ENCODE measurements at places on chromosomes 1 and 21.

DNA sequence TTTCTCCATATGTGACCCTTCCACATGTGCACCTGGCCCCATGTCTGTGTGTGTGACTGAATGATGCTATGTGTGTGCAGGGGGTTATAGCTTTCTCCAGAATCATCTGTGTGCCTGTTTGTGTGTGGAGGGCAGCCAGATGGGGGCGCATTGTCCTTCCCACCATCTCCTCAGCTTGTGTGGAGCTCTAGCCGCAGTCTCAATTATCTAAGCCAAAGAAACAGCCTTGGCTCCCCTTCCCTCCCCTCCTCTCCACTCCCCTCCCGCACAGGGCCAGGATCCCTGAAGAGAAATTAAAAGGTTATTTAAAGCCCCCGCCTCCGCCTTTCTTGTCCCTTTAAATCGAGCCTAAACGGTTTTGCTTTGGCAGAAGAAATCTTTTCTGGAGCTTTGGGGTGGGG, 1.8 kb upstream of the DMBX1 start:
- no peak for DNase-seq

DNA sequence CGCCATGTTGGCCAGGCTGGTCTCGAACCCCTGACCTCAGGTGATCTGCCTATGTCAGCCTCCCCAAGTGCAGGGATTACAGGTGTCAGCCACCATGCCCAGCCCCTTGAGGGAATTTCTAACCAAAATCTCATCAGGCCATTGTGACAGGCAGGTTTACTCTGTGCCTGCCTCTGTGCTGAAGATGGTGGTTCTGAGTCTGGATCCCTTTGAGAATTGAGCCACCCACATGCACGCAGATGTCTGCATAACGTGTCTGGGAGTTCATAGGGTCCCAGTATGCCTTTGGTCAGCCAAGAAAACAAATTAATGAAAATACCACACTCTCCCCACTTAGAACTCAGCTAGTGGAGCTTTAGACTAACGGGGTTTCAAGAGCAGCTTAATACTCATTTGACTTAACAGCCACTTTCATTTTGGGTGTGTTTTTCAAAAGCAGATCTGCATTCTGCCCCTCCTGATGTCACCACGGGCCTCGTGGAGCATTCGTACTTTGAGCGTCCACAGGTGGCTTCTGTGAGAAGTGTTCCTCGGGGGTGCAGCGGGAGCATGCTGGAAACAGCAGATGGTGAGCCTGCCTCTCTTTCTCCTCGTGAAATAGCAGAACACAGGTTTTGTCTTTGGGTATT, 45.3 kb downstream of the DIP2A start:
- DNase-seq: no peak

GRCh38 chr1:203677771-203678170, 51.1 kb downstream of the ATP2B4 start:
- DNase-seq: peak; percentile 29

DNA sequence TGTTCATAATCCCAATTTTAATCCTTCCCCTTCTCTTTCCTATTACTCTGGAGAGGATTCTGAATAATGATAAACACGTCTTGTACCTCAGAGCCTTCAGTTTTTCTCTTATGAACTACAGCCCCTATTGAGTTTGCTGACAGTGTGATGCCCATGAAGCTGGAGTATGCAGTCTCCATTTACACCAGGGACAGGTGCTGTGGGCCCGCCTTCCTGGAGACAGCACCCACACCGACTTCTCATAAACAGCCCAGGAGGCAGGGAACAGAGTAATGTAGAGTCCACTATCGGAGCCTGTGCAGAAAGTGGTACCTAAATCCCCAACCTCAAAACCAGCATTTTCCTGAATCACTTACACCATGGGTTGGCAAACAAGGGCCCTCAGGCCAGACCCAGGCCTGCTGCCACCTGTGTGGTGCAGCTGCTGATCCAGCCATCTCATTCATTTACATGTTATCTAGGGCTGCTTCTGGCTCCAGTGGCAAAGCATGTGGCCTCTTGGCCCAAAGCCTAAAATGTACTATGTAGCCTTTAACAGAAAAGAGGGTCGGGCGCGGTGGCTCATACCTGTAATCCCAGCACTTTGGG, 95.1 kb upstream of the KRTAP19-8 start:
- no peak for DNase-seq

GRCh38 chr1:28246427-28246832, 10.5 kb downstream of the ATP5IF1 start:
- DNase-seq: no peak

GRCh38 chr1:64090436-64090835, 113.0 kb upstream of the UBE2U start:
- no peak for DNase-seq

- DNase-seq: no peak
Measured at GRCh38 chr21:35976481-35976880, 83.8 kb downstream of the SETD4 start.

- no peak for DNase-seq
Measured at GRCh38 chr1:200899954-200900867, 5.5 kb downstream of the INAVA start.

DNA sequence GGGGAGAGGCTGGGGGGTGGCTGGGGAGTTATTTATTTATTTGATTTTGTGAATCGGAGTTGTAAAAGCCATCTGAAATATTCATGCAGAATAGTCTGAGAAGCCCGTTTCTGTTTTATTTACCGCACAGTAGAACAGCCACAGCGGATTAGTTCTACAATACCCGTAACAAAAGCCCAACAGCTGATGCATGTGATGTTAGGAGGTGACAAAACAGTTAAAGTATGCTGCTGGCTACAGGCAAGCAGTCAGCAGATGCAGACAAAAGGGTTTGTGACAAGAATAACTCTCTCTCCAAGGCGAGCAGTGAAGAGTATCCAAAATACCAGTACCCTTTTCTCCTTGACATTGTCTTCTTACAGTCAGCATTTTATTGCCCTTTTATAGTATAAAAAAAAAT, 42.0 kb downstream of the PROX1 start:
- no peak for DNase-seq

DNA sequence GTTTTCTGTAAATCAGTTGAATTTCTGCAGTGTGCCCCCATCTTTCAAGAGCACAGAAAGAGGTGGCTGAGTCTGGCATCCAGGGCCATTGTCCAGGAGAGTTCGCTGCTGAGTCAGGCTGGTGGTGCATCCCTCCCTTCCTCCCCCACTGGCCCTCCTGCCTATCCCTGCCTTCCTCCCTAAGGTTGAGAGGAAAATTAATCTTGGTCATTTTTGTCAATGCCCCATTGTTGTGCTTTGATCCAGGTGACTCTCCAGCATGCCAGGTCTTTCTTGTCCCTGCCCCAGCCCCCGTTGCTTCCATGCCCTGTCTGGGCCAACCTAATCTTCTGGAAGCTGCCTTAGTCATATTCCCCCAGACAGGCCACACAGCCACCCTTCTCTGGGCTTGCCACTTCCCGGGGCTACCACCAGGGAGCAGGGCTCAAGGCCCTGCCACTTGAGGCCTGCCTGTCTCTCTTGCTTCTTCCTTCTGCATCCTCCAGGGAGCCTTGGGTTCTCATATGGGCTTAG, 26.6 kb downstream of the PROK1 start:
- no peak for DNase-seq

DNA sequence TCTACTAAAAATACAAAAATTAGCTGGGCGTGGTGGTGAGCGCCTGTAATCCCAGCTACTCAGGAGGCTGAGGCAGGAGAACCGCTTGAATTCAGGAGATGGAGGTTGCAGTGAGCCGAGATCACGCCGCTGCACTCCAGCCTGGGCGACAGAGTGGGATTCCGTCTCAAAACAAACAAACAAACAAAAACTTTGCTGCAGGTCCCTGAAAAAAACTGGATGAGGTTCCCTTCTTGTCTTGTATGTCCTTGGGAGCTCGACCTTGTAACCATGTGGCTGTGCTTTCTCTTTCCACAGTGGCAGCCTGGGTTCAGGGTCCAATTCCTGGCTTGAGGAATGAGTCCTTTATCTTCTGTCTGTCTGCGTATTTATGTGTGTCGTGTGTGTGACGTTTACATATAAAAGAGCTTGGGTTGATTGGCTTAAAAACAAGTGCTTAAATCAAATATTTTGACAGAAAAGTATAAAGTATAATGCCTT, 18.0 kb upstream of the COX20 start:
- no peak for DNase-seq

GRCh38 chr1:119987112-119987511, 82.3 kb downstream of the NOTCH2 start:
- DNase-seq: no peak

- peak; percentile 93 for DNase-seq
Measured at GRCh38 chr1:154937085-154937987, 817 bp upstream of the PMVK start.

- DNase-seq: no peak
Measured at GRCh38 chr1:2956576-2956975, 64.7 kb upstream of the ACTRT2 start.

- DNase-seq: no peak
Measured at GRCh38 chr1:183847641-183848040, 42.7 kb downstream of the RGL1 start.

GRCh38 chr1:208161656-208162375, 82.4 kb downstream of the PLXNA2 start:
- DNase-seq: no peak

DNA sequence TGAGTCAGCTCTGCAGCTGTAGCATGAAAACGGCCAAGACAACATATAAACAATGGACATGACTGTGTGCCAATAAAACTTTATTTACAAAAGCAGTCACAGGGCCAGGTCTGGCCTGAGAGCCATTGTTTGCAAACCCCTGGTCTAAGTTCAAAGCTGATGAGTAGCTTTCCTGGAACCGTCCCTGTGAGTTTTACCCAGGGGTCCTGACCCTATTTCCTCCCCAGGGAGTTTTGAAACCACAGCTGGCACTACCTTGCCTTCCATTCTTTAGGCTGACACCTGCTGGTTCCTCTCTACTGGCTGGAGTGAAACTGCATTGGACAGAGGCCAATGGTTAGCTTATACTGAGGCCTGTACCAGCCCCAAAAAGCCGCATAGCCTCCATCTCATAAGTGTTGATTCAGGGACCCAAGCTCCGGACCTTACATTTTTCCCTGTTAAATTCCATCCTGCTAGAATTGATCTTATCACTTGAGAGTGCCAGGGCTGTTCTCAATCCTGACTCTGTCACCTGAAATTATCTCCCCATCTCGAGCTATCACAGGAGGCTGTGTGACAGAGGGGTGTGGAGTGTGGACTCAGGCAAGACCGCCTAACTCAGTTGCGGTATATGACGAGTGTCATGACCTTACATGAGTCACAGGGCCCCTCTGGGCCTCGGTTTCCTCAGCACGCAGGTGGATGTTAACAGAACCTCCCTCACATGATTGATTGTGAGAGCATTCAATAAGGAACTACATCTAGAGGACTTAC, 343.6 kb downstream of the NPHP4 start:
- DNase-seq: peak; percentile 4

GRCh38 chr1:77018761-77019160, 151.5 kb downstream of the ST6GALNAC5 start:
- no peak for DNase-seq

GRCh38 chr1:212475151-212475550, 42.4 kb downstream of the NENF start:
- no peak for DNase-seq

DNA sequence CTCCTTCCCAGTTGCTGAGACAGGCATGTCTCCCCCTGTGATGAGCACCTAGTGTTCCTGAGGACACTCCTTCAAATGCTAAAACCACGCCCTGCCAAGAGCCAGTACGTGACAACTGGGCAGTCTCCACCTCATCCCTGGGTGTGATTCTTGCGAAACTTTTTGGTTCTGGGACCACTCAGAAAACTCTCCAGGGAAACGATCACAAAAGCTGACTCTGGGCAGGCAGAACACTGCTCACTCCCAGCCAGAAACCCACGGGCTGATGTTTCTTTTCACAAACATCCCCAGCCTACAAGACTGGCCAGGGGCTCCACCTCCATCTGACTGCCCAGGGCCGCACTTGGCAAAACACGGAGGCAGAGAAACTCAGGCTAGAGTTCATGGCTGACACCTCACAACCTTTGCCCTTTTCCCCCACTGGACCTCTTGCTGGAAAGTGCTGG, 24.4 kb downstream of the DHRS3 start:
- no peak for DNase-seq

DNA sequence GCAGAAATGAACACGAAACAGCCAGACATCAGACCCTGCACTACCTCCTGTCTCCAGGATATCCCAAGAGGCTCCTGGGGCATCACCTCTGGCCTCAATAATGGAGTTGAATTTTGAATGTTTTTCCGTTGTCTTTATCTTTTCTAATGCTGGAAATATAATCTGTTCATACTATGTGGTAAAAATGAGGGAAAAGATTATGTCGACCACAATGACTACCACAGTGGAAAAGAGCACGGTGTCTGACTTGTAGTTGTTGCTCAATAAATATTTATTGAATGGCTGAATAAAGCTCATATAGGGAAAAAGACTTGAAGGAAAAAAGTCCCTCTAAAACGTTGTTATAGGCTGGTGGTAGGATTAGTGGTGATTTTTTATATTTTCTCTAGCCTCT, 44.6 kb upstream of the ROR1 start:
- DNase-seq: no peak

GRCh38 chr21:35540950-35541638, 492.0 kb upstream of the RUNX1 start:
- no peak for DNase-seq

- DNase-seq: no peak
Measured at GRCh38 chr1:205633421-205633976, 1.7 kb upstream of the ELK4 start.

DNA sequence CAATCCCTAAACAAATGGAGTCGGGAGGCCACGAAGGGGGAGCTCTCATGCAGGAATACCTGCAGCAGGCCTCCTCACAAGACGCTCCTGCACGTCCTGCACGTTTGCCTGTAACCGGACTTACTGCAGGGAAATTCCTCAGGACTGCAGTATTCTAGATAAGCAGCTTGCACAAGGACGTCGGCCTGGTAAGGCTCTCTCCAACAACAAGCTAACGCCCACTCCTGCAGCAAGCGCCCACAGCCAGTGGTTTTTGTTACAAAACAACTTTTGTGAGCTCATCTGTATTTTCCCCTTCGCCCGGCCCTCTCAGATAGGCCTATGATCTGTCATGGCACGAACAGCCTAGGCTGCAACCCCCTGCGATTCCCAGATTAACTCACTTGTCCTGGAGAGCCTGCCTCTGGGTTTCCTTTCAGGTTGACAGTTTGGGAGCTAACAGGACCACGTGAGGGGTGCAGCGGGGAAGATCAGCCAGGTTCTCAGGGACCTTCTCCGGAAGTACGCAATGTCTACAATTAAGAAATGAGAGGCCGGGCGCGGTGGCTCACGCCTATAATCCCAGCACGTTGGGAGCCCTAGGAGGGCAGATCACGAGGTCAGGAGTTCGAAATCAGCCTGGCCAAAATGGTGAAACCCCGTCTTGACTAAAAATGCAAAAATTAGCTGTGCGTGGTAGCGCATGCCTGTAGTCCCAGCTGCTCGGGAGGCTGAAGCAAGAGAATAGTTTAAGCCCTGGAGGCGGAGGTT, 921 bp upstream of the MIB2 start:
- peak; percentile 32 for DNase-seq

GRCh38 chr1:223717695-223718363, 5.5 kb downstream of the CAPN2 start:
- DNase-seq: no peak

DNA sequence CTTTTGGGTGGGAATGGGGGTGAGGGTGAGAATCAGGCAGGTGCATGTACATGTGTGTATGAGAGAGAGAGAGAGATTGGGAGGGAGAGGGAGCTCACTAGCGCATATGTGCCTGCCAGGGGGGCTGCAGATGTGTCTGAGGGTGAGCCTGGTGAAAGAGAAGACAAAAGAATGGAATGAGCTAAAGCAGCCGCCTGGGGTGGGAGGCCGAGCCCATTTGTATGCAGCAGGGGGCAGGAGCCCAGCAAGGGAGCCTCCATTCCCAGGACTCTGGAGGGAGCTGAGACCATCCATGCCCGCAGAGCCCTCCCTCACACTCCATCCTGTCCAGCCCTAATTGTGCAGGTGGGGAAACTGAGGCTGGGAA, 95.0 kb downstream of the EPHB2 start:
- no peak for DNase-seq

Data from head of caudate nucleus (tissue), 42 donors.